Hindlimb muscle (tissue), 1 donor: ENCODE measurements at places on chromosomes 16 and 17.

GRCh38 chr17:38872027-38872511 lies 2.2 kb downstream of the LASP1 start:
- no peak for DNase-seq

- no peak for DNase-seq
These were observed 1545.0 kb downstream of the CDH8 start for GRCh38 chr16:60491273-60491672.

GRCh38 chr16:72978212-72978611 lies 69.7 kb downstream of the ZFHX3 start:
- no peak for DNase-seq

DNA sequence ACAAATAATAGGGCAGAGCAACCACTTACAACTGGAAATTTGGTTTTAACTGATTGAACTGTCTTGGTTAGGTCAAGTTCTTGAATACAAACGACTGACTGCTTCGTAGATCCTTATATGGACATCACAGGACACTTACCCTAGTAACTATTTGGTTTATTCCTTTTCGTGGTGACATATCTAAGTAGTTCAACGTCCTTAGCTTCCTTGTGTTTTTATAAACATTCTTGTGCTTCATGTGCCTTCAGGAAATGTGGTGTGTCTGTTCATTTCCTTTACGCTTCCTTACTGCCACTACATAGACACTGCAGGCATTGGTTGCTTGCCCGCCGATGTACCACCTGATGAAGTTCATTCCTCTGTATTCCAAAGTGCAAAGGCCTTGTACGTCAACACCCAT lies 59.3 kb downstream of the USP10 start:
- DNase-seq = no peak

- no peak for DNase-seq
These were observed 18.9 kb downstream of the OGFOD1 start for GRCh38 chr16:56470232-56470631.

DNA sequence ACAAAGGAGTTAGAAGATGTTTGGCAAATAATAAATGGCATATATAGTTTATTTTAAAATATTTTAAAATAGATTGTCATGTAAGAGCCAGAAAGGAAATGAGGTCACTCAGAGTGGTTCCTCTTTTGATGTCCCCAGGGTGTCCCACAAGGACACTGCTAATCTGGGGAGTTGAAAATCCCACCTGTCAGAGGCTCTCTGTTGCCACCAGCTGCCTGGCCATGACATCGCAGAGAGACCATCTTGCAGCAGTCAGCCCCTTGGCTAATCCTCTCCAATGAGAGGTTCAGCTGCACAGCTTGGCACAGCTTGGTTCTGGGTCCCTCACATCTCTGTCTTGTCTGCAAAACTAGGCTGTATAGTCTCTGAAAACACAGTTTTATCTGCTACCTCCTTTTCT lies 11.0 kb upstream of the RBFOX1 start:
- no peak for DNase-seq

DNA sequence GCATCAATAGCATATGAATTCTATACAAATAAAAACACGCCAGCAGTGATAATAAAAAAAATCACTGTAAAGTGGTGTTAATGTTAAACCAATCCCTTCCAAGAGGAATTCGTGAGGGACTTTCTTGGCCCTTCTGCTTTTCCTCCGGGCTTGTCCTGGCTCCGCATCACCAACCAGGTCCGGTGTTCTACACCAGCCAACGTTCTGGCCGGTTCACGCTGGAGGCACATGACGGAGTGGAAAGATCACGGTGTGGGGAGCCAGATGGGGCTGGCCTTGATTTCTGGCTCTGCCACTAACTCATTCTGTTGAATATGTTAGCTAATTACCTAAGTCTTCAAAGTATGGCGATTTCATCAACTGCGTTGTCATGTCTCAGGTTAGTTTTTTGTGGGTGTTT lies 1.4 kb upstream of the KRTAP29-1 start:
- DNase-seq = no peak

DNA sequence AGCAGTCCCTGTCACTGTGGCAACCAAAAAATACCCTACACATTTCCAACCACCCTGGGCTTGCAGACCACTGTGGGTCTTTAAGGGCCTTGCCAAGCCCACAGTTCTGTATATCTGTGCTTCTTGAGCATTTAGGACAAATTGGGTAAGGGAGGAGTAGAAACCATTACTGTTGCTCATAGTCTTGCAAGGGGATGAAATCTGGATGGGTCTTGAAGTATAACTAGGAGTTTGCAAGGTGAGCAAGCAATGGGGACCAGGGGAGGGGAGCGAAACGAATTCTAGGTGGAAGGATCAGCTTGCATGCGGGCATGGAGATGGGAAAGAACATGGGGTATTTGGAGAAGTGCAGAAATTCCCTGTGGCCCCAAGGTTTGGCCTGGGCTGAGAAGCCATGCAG lies 202.9 kb downstream of the RAB11FIP4 start:
- DNase-seq = no peak

GRCh38 chr17:77540975-77541374 lies 400.2 kb downstream of the SEC14L1 start:
- DNase-seq = no peak

- no peak for DNase-seq
These were observed 18.0 kb downstream of the FOXF1 start for GRCh38 chr16:86528061-86528929.

DNA sequence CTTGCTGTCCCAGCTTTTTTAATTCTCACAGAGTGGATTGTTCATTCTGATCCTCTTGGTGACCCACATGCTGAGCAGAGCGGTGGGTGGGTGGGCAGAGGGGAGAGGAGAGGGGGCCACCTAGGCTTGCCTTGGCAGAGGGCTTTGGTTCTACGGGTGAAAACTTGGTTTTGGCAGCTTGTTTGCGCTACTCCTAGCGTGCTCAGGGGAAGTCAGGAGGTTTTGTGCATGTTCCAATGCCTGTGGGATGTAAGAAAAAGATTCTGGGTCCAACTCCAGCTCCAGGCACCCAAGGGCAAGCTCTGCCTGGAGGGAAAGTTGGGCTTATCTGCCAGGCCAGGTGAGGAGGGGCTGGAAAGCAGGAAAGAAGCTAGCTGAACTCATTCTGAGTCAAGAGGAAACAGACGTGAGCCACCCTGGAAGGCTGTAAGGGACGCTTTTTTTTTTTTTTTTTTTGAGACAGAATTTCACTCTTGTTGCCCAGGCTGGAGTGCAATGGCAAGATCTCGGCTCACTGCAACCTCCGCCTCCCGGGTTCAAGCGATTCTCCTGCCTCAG lies 169.1 kb downstream of the WSCD1 start:
- no peak for DNase-seq

DNA sequence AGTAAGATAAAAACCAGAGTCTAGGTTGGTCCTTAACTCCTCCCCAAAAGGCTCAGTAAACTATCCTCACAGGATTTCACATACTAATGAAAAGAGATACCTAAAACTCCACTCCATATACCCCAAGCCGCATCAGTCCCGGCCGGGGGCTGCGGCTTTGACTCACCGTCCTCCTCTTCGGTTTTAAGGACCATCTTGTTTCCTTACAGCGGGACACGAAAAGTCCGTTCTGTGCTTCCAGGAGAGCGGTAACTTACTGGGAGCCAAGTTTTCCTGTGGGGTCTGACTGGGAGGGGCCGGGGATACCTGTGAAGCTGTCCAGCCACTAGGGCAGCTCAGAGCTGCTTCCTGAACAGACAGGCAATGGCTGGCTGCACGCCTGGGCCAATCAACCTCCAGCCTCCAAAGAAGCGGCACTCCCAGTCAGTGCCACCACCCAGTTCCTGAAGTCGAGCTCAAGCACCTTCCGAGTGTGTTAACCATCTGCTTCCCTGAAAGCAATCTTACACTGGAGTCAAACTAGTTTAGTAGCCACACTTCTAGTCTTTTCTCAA lies 45.5 kb downstream of the CYTH1 start:
- DNase-seq = no peak

GRCh38 chr17:76498876-76499251 lies 2.4 kb downstream of the RHBDF2 start:
- DNase-seq = no peak

GRCh38 chr17:38443356-38444031 lies 15.2 kb downstream of the ARHGAP23 start:
- DNase-seq = no peak

- DNase-seq = no peak
These were observed 125.4 kb downstream of the SEC14L1 start for GRCh38 chr17:77266213-77266612.

DNA sequence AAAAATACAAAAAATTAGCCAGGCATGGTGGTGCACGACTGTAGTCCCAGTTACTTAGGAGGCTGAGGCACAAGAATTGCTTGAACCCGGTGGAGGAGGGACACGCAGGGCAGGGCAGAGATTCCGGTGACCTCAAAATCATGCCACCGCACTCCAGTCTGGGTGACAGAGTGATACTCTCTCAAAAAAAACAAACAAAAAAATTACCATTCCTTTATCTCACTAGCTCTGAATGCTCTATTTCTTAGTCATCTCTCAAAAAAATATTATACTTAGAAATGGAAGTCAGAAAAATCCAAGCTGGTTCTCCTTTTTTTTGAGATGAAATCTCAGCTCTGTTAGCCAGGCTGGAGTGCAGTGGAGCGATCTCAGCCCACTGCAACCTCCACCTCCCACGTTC lies 40.8 kb downstream of the SPOP start:
- no peak for DNase-seq

GRCh38 chr17:56826611-56827414 lies 6.9 kb downstream of the C17orf67 start:
- DNase-seq = no peak

GRCh38 chr17:70041061-70041460 lies 34.0 kb upstream of the KCNJ16 start:
- DNase-seq = no peak

GRCh38 chr16:29148131-29148691 lies 163.4 kb downstream of the LAT start:
- DNase-seq = no peak

DNA sequence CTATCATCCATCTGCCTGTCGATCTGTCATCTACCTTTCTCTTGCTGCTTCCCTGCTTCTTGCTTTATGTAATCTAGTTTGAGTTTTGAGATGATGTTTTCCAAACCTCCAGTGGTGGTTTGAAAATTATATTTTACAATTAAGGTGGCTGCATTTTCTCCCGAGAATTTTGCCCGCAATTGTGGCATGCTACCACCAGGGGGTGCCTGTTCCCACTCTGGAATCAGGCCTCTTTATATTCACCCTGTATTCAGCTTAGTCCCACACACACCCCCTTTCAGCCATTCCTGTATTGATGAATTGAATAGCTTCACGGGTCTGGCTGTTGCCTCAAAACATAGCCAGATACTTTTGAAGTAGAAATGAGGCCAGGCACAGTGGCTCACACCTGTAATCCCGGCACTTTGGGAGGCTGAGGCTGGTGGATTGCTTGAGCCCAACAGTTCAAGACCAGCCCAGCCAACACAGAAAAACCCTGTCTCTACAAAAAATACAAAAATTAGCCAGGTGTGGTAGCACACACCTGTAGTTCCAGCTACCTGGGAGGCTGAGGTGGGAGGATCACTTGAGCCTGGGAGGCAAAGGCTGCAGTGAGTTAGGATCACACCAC lies 3.2 kb downstream of the PRSS22 start:
- no peak for DNase-seq

- no peak for DNase-seq
These were observed 299.7 kb upstream of the CDH11 start for GRCh38 chr16:65421596-65421995.

GRCh38 chr16:81973737-81974136 lies 37.5 kb downstream of the SDR42E1 start:
- DNase-seq = no peak

GRCh38 chr17:17030515-17031211 lies 11.6 kb upstream of the MPRIP start:
- no peak for DNase-seq

DNA sequence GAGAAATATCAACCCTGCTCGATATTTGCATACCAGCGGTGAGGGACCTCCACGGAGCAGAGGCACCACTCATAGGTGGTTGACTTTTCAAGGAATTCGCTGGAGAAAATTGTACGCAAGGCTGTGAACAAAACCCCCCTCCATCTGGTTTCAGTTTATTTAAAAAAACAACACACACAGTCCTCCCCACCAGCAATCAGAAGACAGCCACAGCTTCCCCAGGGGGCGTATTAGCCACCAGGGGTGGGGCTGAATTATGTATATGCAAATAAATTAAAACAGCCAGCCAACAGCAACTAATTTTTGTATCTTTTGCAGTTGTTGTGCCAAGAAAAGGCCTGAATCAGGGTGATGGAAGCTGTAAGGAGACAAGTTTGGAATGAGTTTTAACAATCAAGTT lies 5.9 kb upstream of the HSD11B2 start:
- DNase-seq = no peak

GRCh38 chr17:75260641-75261335 lies 618 bp downstream of the GGA3 start:
- no peak for DNase-seq

DNA sequence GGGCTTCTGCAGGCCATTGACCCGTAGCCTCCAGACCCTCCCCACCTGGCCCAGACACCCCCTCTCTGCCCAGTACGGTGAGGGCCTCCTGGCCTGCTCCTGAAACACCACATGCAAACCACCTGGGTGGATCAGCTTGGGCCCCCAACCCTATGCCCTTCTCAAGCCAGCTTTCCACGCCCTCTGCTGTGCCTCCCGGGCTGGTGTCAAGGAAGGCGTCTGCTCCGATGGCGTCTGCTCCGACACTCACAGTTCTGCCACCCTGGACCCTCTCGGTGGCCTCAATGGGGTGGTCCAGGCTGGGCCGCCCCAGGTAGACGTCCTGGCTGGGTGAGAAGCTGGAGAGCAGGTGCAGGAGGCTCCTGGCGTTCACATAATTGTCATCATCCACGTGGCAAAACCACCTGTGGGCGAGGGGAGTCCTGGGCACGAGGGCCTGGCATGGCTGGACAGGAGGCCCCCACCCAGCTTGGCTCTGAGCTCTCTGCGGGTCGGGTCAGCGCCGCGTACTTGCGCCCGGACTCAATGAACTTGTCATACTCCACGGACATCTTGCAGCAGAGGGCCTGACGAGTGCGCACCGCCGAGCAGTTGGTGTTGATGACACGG lies 1.4 kb downstream of the RFNG start:
- DNase-seq = no peak

- peak; percentile 89 for DNase-seq
These were observed 1.2 kb downstream of the MMP2 start for GRCh38 chr16:55480228-55480655.

GRCh38 chr16:50038286-50038685 lies 13.3 kb downstream of the CNEP1R1 start:
- no peak for DNase-seq

DNA sequence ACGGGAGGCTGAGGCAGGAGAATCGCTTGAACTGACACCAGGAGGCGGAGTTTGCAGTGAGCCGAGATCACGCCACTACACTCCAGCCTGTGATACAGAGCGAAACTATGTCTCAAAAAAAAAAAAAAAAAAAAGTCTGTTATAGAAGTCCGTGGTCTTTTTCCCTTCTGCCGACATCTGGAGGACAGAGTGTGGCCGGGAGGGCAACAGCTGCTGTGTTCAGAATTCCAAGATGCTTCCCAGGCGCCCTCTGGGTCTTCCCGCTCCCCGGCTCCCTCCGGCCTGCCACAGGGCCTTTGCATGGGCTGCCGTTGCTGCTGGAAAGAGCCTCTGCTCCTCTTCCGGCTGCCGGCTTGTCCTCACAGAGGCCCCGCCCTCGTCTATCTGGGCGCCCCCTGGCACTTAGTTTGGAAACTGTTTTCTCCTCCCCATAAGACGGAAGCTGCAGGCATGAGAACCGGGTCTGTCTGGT lies 2.4 kb upstream of the CACNA1H start:
- DNase-seq = no peak
